Stimulated activated naive CD8-positive, alpha-beta T cell treated with anti-CD3 and anti-CD28 coated beads, Interleukin-15, Interleukin-2, amounts not matched to agents 100 U/mL and 50 U/mL, for 24 hours (primary cell): ENCODE measurements at places on chromosomes 12 and 14.

DNA sequence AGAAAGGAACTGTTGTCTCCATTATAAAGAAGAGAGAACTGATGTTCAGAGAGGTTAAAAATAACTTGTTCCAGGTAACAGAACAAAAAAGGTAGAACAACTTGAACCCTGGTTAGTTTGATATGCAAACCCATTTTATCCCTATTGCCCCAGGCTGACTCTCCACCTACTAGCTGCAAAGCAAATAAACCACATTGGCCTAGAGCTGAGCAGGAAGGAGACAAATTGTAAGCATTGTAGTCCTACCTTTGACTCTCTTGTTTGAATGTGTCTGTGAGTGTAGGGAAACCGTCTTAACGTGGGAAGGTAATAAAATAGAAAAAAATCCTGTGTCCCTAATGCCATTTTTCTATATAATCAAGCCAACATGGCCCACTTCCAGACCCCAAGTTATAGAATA is 126.4 kb downstream of the CCER1 start:
- DNase-seq = no peak

DNA sequence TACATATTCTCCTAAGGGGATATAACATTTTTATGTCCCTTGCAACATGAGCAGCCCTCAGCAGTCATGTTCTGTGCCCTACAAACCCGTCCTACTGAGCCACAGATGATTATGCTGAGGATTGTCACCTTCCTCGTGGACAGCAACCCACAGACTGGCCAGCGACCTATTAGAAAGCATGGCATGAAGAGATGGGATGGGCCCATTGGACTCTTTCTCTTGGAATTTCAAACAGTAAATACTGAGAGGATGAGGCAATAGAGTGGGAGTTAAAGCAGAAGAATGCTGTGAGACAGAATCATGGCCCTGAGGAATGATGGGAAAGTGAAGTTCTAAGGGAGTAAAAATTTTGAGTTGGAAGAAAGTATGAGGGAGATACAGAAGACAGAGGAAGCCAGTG is 149.9 kb upstream of the BTG1 start:
- DNase-seq = no peak

- no peak for DNase-seq
These were observed 20.5 kb downstream of the IFNG start for GRCh38 chr12:68139001-68139400.

DNA sequence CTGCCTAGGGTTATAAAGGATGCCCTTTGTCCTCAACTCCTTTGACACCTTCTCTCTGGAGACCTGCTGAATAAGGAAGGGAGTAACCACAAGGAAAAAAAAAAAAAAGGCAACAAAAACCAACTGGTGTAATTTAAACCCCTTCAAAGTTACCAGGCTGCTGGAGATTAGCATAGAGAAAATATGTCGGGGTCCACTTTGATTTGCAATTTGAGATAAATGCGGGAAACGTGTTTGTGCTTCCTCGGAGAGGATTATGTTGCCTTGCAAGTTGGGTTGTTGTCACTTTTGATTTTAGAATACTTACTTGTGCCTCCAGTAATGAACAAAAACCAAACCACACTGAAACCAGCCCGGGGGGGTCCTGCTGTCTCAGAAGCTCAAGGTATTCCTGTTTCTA is 200.2 kb upstream of the MYL2 start:
- no peak for DNase-seq

DNA sequence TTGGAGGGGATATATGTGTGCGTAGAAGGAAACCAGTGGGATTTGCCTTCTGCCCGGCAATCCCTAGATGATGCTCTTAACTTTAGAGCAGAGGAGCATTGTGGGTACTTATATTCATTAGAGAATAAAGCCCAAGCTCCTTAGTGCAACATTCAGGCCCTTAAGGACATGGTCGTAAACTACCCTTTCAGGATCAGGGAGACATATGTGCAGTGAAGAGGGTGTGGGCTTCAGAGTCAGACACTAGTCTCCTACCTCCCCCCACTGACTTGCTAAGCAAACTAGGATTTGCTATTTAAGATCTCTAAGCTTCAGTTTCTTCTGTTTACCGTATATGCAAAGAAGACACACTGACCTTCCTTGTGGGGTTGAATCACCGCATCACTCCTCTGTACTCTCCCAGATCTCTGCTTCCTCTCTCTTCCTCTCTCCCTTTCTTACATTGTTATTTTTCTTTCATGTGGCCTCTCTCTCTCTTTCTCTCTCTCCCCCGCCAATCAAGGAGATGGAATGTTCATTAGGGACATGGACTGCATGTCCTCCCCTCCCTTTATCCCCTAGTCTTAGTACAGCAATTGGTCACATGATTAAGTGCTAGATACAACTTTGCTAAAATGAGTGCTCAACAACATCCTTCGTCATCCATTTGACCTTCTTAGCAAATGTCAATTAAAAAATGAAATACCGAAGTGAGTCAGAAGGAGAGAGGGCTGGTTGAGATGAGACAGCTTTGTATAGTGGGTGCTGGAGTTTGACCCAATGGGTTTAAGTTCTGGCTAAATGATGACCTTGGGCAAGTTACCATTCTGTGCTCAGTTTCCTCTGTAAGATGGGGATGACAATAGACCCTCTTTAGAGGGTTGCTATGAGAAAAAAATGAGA is 91.7 kb downstream of the TMX1 start:
- DNase-seq = no peak

- DNase-seq = no peak
These were observed 339.3 kb downstream of the BCL11B start for GRCh38 chr14:98932431-98933325.

DNA sequence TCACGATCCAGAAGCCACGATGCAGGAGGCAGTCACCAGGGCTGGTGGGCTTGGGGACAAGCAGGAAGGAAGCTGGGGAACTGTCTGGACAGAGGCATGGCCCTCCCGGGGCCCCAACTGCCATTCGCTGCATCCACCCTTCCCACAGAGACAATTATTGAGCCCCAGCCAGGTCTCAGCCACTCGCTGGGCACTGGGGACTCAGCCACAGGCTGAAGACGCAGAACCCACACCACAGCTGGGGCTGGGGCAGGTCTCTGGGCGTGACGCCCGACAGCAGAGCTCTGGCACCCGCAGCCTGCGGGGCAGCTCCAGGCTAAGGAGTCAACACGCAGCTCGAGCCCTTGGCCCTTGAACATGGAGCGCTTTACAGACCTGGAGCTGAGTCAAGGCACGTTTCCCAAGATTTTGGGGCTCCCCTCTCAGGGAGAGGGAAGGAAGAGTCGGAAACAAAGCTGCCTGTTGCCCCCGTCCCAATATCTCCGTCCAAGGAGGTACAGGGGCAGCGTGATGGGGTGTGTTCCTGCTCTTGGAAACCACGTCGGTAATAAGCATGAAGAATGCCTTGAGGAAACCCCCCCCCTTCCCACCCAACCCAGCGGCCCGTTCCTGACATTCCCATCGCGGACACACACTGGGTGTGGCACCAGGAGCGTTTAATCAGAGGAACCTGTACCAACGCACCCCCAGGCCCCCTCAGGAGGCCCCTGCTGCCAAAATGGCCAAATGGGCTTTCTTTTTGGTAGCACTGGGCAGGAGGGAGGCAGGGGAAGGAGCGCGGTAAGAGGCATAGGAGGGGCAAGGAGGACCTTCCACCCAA is 6.7 kb downstream of the RIMBP2 start:
- DNase-seq = no peak

DNA sequence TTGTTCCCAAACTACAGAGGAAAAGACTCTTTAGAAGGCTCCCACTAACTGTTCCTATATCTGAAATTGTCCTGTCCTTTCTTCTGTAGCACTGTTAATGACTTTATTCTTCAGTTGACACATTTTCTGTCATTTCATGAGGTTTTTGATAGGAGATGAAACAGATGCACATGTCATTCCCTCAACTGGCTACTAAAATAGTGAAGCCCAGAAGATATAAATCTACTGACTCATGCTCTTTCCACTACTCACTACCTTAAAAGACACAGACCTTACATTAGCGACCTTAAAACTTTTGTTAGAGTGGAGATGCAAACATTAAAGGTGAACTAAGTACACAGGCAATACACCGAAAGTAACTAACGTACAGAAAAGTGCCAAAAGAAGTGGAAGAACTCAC is 59.5 kb upstream of the ANKS1B start:
- DNase-seq = no peak

DNA sequence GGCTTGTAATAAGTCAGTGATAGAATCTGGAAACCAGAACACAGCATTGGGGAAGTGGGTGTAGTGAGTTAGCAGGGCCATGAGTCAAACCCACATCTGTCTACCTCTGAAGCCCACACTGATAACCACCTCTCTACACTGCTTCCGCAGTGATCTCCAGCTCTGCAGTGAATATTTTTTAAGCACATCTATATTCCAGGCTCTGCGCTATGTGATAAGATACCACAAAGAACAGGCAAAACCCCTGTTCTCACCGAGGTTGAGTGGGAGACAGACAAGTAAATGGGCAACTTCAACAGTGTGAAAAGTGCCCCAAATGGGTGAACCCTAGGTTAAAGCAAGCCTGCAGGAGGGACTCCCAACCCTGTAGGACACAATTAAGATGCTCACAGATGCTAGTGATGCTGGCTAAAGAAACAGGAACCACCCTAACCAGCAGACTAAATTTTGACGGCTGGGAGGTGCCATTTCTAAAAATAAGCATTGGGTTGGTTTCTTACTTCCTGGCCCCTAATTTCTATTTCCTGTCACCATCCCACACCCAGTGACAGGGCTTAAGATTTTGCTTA is 375.0 kb downstream of the DPF3 start:
- DNase-seq = peak; percentile 36

DNA sequence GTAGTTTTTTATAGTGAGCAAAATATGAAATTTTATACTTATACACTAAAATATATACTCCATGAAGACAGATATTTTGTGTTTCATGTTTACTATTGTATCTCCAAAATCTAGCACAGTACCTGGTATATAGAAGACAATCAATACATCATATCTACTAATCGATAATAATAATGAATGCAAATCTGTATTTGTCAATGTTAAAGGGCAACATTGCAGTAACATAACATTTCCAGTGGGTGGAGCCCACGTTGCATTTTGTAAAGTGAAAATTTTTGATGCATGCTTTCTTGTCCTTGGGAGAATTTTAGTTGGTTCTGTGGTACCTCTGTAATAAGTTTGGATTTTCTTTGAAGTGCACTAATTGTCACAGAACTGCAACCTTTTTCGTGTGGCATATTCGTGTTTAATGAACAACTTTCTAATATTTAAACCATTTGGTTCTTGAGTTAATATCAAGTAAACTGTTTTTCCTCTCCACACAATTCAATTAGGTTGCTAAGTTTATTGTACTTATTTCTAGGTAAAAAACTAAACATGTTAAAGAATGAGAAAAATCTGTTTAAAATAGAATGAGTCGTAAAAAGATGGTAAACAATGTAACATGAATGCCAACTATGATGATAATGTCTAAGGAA is 47.4 kb downstream of the AVPR1A start:
- DNase-seq = no peak

DNA sequence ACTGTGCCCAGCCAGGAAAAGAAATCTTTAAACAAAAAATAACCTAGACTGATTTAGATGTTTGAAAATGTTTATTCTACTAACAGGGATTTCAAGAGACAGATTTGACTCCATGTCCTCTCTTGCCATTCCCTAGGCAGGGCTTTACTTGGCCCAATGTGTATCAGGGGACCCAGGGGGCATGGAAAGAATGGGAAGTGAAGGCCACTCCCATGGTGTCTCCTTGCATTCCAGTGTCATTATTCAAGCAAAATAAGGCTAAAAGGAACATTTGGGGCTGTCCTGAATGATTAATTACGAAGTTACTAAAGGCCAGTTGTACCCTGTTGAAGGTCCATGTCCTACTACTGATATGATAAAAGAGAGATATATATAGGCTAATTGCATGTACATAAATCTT is 151.9 kb upstream of the ATF7IP start:
- no peak for DNase-seq

DNA sequence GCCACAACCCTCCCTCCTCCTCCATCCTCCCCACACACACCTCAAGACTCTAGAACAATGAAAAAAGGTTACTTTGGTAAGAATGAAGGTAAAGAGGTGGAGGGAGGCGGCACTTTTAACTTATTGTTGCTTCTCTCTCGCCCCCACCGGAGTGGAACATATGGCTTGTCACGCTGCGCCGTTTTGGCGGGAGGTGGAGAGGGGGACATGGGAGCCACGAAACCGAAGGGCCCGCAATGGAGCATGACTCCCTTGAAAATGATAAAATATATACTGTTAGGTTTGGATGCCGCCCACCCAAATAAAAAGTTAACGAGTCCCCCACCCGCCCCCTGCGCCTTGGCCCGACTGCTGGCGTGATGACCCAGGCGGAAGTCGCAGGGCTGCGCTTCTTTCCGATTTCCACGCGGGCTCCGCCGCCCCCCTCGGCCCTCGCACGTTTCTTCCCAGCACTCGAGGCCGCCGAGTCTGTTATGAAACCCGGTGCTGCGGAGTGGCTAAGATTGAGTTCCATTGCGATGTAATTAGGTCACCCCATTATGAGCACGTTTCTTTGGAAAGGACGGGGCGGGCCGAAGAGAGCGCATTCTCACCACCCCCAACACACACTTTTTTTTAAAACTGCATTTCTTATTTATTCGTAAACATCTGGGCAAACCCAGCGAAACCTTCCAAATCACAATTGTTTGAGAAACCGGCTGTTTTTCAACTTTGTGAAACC is 1.4 kb upstream of the ZFP36L1 start:
- DNase-seq = peak; percentile 85

DNA sequence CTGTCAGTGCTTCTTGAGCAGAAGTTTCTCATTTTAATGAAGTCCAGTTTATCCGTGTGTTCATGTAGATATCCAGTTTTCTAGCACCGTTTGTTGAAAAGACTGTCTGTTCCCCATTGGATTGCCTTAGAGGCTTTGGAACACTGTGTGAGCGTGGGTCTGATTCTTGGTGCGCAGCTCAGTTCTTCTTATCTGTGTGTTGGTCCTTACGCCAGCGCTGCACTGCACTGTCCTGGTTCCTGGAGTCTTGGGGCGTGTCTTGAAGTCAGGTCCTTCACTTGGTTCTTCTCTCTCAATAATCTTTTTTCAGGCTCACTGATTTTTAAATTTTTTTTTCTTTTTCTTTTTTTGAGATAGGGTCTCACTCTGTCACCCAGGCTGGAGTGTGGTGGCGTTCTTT is 25.5 kb downstream of the EP400 start:
- DNase-seq = no peak

DNA sequence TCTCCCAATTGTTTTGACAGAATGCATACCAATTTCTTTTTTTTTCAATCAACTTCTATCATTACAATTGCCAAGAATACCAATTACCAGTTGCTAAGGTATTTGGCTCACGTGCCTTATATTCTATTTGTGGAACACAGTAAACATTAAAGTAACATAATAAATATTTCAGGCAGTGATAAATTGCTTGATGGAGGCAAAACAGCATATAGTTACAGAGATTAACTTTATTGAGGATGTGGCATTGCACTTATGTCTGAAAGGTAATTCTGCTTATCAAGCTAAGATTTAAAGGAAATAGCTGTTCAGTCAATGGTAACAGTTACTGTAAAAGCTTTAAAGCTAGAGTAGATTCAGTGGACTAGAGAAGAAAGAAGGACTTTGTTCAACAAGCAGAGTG is 1107.8 kb downstream of the FSCB start:
- DNase-seq = no peak
